Activated CD4-positive, CD25-positive, alpha-beta regulatory T cell treated with anti-CD3 and anti-CD28 coated beads, Interleukin-2, amount 50 U/mL, for 16 hours (primary cell): ENCODE measurements at places on chromosomes 3 and 15.

GRCh38 chr3:100810671-100811070 is 101.4 kb downstream of the TFG start:
- DNase-seq = no peak

DNA sequence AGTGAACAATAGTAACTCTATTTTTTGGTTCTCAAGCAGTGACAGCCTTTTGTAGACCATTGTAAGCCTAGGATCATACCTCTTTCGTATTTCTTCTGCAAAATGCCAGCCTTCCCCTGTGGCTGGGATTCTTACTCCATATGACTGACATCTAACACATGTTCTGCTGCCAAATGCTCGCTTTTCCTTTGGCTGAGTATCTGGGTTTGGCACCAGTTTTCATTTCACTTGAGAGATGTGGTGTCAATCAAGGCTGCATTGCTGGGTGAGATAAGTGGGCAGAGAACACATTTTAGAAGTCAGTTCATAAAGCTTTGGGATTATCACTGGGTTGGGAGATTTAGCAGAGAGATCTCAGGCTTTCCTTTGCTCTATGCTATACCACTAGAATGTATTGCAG is 514.7 kb upstream of the SGO1 start:
- no peak for DNase-seq

- no peak for DNase-seq
Observed at GRCh38 chr3:12465836-12466225, 18.4 kb upstream of the TSEN2 start.

GRCh38 chr15:78997981-78998499 is 53.2 kb upstream of the CTSH start:
- DNase-seq = no peak

DNA sequence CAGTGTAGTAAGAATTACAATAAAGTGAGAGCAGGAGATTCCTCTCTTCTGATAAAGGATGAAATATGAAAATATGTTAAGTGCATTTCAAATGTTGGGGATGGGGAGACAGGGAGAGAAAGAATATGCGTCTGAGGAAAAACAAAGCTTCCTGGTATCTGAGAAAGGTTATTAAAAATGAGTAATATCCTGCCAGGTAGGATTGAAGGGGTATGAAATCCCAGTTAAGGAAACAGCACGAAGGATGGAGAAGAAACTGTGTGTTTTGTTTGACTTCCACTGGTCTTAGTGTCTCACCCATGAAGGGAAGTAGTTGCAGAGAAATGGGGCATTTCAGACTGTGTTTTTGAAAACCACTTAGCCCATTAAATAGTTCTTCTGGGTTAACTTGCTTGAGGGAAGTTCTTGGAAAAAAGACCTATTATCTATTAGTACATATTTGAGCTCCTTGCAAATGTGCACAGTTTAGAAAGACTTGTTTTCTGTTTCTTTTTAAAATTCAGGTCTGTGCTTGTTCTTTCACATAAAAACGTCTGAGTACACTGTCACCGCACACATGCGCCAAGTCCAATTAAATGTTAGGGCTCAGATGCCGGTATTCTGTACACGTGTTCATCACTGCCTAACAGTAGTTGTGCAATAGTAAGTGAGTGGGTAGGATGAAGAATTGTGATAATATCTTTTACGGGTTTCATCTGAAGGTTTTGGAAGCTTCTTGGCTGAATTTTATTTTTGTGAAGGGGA is 196.1 kb upstream of the P2RY1 start:
- no peak for DNase-seq

DNA sequence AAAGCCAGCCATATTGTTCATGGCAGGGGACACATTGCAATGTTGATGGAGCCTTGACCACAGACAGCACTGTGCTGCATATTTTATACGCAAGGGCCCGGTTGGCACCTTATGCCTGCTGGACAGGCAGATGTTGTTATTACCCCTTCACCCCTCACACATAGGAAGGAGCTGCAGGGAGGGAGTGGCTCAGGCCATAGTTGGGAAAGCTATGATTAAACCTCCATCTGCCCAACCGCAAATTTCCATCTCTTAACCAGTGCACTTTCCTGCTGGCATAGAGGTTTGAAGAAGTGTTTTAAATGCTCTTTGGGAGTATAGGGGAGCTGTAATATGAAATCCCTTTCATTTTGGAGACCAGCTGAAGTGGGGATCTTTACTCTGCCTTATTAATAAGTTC is 224.7 kb downstream of the CACNA2D3 start:
- no peak for DNase-seq

- DNase-seq = no peak
Observed at GRCh38 chr15:90654233-90655136, 62.7 kb upstream of the BLM start.

DNA sequence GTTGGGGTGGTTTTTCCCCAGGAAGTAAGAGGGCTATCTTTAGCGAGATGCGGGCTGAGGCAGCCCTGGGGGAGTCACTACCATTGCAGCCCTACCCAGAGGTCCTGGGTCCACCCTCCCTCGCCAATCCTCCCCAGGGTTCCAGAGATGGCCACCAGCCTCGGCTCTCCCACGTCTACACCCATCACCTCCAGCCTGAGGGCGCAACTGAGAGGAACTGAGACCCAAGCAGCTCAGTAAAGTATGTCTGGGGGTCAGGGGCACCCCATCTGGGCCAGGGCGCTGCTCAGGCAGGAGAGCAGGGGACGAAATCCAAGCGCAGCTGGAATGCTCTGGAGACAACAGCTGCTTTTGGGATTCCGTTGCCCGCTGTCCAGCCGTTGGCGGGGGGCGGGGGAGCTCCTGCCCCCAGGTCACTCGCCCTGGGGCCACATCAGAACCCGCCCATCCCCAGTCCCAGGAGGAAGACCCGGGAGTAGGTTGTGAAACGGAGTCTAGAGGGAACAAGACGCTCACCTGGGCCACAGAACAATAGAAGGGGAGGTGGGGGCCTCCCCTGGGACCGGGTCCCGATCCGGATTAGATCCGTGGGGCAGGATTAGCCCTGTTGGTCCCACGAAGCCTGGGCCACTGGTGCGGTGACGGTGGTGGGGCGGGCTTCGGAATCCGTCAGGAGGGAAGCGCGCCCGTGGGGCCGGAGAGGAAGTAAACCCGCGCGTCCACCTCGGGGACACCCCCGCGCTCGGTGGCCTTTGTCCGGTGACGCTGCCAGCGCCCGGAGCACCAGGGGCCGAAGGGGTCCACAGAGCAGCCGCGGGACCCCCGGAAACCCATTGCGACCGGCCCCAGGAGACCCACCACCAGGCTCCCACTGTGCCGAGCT is 1.4 kb upstream of the NDUFAF3 start:
- DNase-seq = no peak

DNA sequence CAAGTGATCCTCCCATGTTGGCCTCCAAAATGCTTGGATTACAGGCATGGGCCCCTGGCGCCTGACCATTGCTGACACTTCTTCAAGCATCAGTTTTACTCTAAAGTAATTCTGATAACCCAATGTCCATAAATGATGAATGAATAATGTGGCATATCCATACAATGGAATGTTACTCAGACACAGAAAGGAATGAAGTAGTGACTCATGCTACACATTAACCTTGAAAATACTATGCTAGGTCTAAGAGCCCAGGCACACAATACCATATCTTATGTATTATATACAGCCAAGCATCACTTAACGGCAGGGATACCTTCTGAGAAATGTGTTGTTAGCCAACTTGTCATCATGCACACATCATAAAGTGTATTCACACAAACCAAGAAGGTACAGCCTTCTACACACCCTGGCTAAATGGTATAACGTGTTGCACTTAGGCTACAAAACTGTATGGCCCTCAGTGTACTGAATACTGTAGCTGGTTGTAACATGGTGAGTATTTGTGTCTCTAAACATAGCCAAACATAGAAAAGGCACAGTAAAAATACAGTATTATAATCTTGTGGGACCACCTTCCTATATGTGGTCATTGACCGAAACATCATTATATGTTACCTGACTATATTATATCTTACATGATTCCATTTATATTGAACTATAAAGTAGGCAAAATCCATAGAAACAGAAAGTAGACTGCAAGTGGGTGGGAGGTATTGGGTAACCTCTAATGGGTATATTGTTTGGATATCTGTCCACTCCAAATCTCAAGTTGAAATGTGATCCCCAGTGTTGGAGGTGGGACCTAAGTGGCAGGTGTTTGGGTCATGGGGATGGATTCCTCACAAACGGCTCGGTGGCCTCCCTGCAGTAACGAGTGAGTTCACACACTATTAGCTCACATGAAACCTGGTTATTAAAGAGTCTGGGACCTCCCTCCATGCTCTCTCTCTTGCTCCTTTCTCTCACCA is 31.4 kb downstream of the MKRN2 start:
- no peak for DNase-seq

DNA sequence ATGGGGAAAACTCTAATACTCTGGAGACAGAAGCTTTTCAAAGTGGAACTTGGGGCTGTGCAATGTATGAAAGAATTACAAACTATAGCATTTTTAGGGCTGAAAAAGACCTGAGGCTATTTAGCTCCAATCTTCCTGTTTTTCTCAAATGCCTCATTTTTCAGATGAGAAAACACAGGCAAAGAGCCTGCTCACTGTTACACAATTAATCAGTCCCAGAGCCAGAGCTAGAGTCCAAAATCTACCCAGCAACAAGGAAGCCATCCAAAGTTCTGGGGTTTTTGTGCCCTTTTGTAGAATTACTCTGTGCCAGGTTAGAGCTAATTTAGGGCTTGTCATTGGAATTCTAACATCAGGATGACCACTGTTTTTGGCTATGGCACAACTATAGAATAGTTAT is 45.5 kb downstream of the GPR149 start:
- no peak for DNase-seq

DNA sequence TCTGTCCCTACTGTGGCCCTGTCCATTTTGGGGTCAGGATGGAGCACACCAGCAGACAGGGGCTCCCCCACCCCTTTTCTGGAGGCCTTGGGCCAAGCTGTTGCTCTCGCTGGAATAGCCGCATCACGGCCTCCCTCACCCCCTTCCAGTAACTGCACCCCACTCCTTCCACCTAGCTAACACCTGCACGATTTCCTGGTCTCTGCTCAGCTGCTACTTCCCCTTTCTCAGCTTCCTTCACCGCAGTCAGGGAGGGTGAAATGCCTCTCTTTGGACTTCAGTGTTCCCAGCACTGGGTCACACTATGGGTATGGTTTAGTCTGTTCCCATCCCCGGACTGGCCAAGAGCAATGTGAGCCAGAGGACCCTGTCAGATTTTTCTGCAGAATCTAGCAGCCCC is 400.2 kb downstream of the MCTP2 start:
- DNase-seq = no peak

- DNase-seq = no peak
Observed at GRCh38 chr3:159866201-159866746, 122.4 kb upstream of the IL12A start.

- no peak for DNase-seq
Observed at GRCh38 chr15:63022181-63022580, 20.4 kb upstream of the TPM1 start.

DNA sequence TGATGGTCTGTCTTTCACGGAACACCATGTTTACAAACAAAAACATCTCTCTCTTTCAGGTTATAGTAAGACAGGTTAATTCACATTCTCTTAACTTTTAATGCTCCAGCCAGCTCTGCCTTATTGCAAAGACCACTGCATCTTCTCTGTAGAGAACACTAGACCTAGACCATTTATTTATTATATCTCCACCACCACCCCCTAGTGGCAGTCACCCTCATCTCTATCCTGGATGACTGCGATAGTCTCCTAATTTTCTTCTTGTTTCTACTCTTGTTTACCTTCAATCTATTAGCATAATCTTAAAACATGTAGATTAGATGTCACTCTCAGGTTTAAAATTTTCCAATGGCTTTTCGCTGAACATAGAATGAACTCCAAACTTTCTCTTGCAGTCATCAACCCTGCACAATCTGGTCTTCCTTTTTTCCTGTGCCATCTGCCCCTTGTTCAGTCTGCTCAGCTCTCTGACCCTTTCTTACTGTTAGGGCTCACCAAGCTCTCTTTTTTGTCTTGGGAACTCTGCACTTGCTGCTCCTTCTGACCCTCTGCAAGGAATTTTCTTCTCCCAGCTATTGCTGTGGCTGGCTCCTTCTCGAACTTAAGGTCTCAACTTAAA is 155.6 kb downstream of the SQOR start:
- DNase-seq = no peak

DNA sequence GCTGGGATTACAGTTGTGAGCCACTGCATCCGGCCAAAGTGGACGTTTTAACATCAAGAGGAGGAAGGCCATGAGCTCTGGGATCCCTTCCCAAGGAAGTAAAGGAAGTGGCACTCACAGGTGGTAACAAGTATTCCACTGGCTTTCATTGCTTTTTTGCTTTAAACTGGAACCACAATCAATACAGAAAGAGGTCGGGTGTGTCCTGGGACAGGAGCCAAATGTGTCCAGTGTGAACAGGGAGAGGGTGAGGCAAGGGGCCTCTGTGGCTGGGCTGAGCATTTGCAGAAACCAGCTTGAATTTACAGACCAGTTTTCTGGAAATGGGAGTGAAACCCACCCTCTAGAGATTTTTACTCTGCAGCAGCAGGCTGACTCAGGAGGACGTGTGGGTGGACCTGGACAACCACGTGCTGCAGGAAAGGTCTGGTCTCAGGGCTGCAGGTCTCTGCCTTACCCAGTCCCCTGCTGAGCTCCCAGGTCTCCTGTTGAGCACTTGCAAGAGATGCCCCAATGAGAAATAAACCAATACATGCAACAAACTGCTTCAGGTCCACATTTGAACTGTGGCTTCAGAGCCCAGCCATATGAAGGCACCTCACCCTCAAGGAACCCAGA is 42.8 kb upstream of the TMEM115 start:
- no peak for DNase-seq

GRCh38 chr3:14440531-14441239 is 38.3 kb downstream of the SLC6A6 start:
- no peak for DNase-seq

GRCh38 chr3:32421991-32422859 is 30.6 kb downstream of the CMTM7 start:
- no peak for DNase-seq

DNA sequence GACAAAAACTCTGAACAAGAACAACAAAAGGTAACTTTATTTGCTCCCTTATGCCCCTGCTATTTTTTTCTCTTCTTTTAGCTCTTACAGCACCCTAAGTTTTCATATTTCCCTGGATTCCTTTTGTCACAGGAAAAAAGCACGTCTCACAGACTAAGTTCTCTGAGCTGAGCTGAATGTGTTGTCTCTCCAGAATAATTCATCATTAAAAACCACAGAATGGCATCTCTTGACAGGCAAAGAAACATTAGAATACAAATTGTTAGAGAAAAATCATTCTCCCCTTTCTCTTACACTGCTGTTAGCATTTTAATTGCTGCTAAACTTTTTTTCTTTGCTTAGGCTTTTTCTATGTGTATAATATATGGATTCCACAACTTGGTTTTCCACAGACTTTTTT is 48.7 kb upstream of the SECISBP2L start:
- DNase-seq = no peak

DNA sequence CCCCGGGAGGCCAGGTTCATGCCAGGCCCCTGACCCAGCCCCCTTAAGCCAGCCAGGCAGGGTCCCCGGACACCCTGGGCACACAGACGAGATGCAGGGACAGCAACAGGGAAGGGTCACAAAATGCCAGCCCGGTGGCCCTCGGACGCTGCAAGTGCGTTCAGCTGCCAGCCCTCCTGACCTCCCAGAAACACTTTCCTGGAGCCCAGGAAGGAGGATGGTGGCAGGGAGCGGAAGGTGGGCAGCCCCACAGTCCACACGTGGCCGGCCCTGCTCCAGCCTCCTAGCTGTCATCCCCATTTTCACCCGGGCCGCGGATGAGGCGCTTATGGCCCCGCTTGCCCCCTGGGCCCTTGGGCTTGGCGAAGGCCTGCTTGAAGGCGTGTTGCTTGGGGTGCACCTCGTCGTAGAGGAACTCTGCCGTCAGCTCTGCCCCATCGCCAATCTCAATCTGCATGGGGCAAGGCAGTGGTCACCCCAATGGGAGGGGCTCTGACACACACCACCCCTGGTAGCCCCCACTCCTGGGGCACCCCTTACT is 3.4 kb upstream of the TLR9 start:
- no peak for DNase-seq

- DNase-seq = no peak
Observed at GRCh38 chr3:186869253-186870100, 27.0 kb downstream of the ADIPOQ start.
